Smooth muscle cell of the brain vasculature (primary cell): ENCODE measurements at places on chromosomes 1 and 21.

- no peak for DNase-seq
These were observed 16.7 kb upstream of the ATP1B1 start for GRCh38 chr1:169089776-169090175.

DNA sequence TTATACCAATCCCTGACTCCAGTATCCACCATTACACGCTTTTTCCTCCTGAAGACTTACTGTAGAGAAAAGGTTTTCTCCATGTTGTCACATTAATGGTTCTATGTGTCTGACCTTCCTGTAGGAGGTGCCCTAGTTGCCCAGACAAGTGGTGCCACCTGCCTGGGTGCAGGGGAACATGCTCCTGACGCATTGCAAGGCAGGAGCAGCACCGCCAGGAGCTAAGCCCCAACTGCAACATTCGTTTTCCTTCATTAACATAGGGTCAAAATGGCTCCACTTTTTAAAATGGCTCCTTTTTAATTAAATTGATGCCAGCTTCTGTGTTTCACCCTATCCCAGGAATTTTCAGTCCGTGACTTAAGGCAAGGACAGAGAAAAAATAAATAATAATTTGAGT is 220.1 kb upstream of the SAMSN1 start:
- no peak for DNase-seq

GRCh38 chr21:38351176-38351959 is 94.6 kb downstream of the KCNJ15 start:
- DNase-seq, result no peak

DNA sequence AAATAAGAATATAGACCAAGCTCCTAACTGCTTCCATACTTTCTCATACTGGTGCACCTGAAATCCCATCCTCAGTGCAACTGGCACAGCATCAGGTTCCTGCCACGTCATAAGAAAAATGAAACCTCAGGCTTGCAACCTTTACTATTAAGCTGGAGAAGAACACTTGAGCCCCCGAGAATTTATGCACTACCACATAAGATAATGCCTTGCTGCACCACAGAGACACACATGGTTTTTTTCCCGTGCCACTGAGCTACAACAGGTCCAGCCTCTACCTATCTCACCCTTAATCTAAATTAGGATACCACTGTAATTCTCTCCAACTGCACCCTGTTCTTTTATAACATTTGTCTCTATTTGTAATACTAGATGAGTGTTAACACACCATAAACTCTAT is 174.5 kb downstream of the DENND1B start:
- no peak for DNase-seq

- DNase-seq, result no peak
These were observed 78.4 kb upstream of the POU3F1 start for GRCh38 chr1:38125016-38125415.

GRCh38 chr1:64396817-64397216 is 73.1 kb upstream of the CACHD1 start:
- DNase-seq, result no peak

- DNase-seq, result no peak
These were observed 65.2 kb downstream of the BCAR3 start for GRCh38 chr1:93616221-93616995.

GRCh38 chr1:226558036-226558650 is 9.6 kb downstream of the STUM start:
- DNase-seq, result no peak
